ENCODE measurements at places on chromosomes 12 and 14.

GRCh38 chr14:95072310-95072905, 84.9 kb downstream of the DICER1 start:
- no peak for DNase-seq

GRCh38 chr14:49919825-49920659, 27.2 kb downstream of the ARF6 start:
- no peak for DNase-seq

DNA sequence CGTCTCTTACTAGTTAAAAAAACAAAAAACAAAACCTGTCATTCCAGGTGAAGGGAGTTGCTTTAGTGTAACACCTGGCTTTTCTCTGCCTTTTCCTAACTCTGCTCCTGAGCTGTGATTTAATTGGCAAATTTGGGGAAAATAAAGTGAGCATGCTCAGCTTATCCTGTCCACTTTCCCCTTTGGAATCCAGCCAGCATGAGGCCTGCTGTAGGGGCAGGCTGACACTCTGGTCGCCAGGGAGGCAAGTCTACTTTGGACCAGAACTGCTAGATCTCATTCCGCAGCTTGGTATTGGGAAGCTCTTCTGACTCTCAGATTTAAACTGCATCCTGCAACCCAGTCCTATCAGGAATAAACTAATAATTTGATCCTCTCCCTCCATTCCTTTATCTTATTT, 30.1 kb downstream of the CDKN1B start:
- DNase-seq: peak; percentile 26

GRCh38 chr12:93621986-93622385, 49.5 kb downstream of the SOCS2 start:
- DNase-seq: no peak

DNA sequence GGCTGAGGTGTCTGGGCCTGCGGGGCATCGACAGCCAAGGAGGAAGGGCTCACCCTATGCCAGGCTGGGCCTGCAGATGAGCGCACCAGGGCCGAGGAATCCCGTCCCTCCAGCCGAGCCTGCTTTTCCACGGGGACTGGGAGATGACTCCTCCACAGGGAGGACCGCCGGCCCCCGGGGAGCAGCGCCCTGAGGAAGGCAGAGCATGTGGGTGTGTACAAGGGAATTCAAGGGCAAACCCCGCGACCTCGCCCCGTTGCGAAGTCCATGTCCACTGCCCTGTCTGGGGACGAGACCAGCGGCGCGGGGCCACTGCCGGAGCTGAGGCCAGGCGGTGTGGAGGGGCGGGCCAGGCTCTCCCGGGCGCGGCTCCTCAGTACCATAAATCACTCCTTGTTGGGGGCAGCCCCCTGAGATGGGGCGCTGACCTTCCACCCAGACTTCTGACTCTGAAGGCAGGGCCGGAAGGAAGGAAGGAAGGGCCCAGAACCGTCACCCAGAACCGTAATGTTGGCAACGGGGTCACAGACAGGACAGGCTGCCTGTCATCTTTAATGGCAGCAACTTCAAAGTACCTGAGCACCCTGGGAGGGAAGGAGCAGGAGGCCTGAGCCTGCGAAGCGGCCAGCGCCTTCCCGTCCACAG, 52.5 kb downstream of the RNF34 start:
- no peak for DNase-seq

- no peak for DNase-seq
These were observed 860.4 kb upstream of the FBXO33 start for GRCh38 chr14:40292664-40293063.

DNA sequence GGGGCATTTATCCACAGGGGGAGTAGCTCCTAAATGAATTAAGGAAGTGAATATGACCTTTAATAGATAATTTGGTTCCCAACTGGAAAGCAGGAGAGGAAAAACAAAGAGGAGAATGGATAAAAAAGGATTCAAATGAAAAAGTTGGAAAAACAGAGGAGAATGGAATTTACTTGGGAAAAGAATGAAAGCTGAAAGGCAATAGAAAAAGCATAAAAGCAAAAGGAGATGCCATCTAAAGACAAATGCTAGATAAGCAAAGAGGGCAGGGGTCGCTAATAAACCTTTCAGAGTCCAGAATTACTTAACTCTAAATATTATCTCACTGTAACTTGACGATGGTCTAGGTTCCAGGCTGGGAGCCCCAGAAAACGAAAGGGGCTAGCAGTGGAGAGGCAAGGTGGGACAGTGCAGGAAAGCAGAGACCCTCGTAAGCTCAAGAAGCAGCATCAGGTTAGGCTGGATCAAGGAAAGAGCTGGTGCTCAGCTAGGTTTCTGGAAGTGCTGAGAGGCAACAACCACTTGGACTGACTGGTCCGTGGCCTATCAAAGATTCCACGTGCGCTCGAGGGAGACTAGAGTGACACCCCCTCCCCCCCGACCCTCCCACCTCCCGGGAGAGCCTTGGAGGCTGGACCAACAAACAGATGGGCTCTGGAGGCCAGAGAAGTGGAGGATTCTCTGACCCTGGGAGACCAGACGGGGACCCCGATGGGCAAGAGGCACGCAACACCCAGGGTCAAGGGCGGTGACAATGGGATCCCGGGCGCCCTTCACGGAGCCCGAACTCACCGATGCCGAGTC, 1.2 kb downstream of the SLC2A13 start:
- peak; percentile 14 for DNase-seq

DNA sequence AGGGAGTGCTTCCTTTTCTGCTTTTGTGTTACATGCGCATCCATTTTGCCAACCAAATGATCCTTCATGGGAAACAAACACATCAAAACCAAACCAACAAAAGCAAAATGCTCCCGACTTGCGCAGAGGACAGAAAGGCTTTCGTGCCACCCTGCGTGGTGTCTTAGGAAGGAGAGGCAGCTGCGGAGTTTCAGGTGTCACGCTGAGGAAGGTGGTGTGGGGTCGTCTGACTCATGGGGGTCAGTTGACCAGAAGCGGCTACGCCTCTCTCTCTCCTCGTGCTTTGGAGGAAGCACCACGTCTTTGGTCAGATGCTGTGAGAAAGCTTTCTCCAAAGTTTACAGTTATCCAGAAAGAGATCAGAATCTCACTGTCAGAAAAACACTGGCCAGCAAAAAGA, 7.9 kb downstream of the EMP1 start:
- no peak for DNase-seq

DNA sequence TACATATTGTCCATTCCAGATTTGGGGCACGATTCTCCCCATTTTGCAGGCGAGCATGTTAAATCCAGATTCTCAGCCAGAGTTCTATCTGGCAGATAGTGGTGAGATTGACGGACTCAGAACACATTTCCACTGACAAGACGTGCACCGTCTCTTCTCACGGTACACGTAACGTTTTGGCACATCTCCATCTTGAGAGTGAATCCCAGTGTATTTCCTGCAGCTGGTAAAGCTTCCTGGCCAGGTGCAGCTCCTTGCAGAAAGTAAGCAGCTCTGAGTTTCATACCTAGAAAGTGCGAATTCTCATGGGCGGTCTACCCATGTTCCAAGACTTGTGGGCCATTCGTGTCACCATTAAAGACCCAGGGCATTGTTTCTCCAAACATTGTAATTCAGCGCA, 102.6 kb downstream of the TSPAN9 start:
- DNase-seq: no peak

- DNase-seq: no peak
These were observed 12.4 kb downstream of the MED21 start for GRCh38 chr12:27034607-27035293.

- no peak for DNase-seq
These were observed 185.7 kb upstream of the BTG1 start for GRCh38 chr12:92331383-92331782.

- peak; percentile 90 for DNase-seq
These were observed 7.8 kb downstream of the ZDHHC22 start for GRCh38 chr14:77133720-77134338.

DNA sequence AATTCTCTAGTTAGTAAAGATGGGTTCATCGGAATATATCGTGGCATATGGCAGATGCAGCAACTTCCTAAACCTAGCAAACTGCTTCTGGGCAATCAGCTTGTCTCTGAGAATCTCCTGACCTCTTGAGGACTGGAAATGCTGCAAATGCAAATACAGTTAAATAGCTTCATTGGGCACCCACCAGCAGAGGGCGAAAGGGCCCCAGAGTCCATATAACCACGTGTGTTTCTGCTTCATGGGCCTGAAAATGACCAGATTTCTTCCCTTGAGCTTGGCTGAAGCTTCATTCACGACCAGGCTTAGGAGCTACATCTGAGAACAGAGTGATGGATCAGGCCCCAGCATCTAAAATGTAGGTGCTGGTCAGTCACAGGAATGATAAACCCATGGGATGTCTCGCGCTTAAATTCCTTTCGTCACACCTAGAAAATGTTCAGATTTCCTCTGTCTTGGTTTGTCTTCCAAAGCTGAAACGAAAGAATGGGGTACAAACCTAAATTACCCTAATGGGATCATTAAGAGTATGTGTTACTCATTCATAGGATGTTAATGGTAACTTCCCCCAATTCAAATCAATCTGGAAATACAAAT, 1482.5 kb upstream of the TMEM132C start:
- DNase-seq: no peak

DNA sequence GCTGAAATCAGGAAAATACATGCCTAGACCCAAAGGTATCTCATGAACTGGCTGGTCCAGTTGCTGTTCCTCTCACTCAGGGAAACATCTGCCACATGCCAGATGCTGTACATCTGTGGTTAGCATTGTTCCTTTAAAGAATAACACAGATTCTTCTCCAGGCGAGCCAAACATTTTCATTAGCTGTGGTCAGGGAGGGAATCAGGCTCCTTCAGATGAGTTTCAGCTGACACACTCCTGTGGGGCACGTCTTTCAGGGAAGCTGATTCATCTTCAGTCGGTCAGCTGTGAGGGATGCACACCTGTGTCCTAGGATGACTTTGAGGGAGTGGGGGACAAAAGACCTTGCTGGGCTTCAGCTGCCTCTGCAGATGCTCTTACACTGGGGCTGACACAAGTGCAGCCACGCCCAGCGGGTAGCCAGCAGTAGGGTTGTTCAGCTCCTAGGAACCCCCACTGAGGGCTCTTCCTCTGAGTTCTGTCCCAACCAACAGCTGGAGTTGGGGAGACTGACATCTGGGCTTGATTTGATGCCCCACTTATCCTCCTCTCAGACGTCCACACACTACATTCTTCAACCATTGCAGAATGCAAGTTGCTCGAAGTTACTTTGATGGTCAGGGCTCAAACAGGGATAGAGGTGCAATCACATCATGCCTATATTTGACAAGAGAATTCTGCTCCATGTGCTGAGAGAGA, 155.0 kb downstream of the NUAK1 start:
- DNase-seq: no peak

- no peak for DNase-seq
These were observed 36.3 kb upstream of the CFL2 start for GRCh38 chr14:34750670-34751069.

GRCh38 chr14:60651086-60651795, 2.0 kb upstream of the SIX1 start:
- DNase-seq: no peak

- peak; percentile 64 for DNase-seq
These were observed 78.3 kb downstream of the GSC start for GRCh38 chr14:94691660-94692034.

DNA sequence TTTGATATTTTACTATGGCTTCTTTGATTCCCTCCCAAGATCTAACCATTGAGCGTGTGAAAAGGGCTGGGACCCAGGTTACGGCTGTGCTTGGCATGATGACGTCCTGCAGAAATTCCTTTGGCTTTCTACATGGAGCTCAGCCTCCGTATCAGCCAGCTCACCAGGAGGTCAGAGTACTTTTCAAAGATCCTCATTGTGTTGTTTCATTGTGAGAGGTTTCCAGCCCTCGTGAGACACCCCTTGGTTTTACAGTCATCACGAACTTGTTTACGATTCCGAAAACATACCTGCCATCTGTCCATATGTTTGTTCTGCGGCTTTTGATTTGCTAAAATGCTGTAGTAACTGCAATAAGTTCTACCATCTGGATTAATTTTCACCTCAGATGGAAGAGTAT, 453.1 kb downstream of the TMEM121 start:
- no peak for DNase-seq

DNA sequence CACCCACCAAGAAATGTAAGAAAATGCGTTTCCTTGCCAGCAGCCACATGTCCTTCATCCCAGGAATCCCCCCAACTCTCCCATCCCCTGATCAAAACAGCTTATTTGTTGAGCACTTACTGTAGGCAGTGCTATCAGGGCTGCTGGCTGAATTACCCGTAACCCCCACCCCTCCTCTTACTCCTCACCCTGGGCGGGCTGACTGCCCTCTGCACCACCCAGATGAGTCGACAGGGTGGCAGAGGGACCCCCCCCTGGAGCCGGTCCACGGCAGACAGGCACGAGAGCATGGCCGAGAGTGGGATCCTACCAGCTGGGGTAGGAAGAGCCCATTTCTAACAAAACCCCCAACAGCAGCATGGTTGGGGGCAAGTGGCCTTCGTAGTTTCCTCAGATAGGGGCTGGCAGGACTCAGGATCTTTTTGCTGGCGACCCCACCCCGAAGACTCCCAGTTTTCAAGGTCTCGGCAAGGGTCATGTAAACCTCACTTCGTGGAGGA, 1.1 kb upstream of the RHOF start:
- no peak for DNase-seq

GRCh38 chr12:45987340-45987727, 3.0 kb downstream of the SCAF11 start:
- no peak for DNase-seq

DNA sequence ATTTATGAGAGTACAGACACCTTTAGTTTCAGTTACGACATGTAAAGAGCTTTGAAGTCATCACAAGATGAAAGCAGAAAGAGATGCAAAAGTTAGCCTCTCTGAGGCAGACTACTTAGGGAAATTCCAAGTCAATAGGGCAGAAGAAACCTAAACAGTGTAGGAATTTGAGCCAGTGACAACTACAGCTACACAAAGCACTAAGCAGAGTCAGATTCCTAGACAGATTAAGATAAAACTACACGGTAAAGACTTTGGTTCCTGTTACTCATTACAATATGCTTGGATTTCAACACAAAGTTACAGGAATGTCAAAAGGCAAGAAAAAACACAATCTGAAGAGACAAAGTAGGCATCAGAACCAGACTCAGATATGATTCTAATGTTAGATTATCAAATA, 1302.3 kb downstream of the FSCB start:
- DNase-seq: no peak

DNA sequence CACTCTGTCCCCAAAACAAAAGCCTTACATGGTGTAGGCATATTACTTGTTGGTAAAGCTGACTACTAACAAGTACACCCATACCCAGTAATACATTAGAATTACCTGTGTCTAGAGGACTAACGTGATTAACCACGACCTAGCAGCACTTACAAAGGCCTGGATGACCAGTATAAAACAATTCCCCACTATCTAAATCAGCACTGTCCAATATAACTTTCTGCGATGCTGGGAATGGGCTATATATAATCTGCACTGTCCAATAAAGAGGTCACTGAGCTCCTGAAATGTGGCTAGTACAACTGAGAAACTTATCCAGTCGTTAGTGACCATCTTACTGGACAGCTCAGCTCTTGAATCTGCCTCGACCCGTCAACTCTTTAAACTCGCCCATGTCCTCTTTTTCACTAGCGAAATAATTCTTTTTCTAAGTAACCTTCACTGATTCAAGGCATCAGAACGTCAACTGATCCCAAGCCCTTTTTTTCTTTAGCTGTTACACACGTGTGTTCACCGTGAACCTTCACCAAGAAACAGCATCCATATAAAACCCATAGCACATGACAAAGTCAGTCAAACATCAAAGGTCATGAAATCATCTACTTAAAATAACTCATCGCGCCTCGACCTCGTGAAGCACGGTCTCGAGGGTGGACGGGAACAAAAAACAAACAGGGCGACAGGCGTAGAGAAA, 905 bp upstream of the CIPC start:
- DNase-seq: no peak
